ENCODE measurements at places on chromosomes 7 and 10. TPM values are rescaled to one million over a fixed set of nuclear protein-coding genes. Genes with fewer than 3 reads are reported as not detected.

CHST15 gene
- total RNA-seq, result 16.4 TPM

CD36 gene
- 4.3 TPM for total RNA-seq

NXPH1 gene
- not detected for total RNA-seq

TUBB8 gene
- not detected for total RNA-seq

PALD1 gene
- 0.32 TPM for total RNA-seq

CPN1 gene
- total RNA-seq, result not detected

ARL3 gene
- 5.5 TPM for total RNA-seq

ACTL6B gene
- not detected for total RNA-seq

NPY4R gene
- total RNA-seq, result not detected

DENND11 gene
- total RNA-seq, result 5.6 TPM

MYOZ1 gene
- 0.32 TPM for total RNA-seq

OR2A12 gene
- not detected for total RNA-seq

FAM25C gene
- not detected for total RNA-seq

ACSM6 gene
- total RNA-seq, result not detected

PRF1 gene
- total RNA-seq, result not detected

FAM25G gene
- total RNA-seq, result not detected

GJC3 gene
- total RNA-seq, result not detected

GRK5 gene
- 16.0 TPM for total RNA-seq

FKBP6 gene
- not detected for total RNA-seq

TMEM176A gene
- not detected for total RNA-seq

H2BK1 gene
- total RNA-seq, result not detected

TRPV5 gene
- total RNA-seq, result not detected

IKZF1 gene
- not detected for total RNA-seq

PNLIPRP3 gene
- not detected for total RNA-seq

BTBD16 gene
- total RNA-seq, result not detected

ITPRID1 gene
- not detected for total RNA-seq

PON1 gene
- not detected for total RNA-seq

ALOX5 gene
- not detected for total RNA-seq

HTR5A gene
- not detected for total RNA-seq

THSD7A gene
- total RNA-seq, result 1.6 TPM

HYAL4 gene
- 0.64 TPM for total RNA-seq

DYNC1I1 gene
- 0.43 TPM for total RNA-seq

AUTS2 gene
- 3.9 TPM for total RNA-seq

MYH16 gene
- total RNA-seq, result not detected

LRRD1 gene
- total RNA-seq, result not detected

INTS15 gene
- total RNA-seq, result 16.4 TPM

ECHDC3 gene
- total RNA-seq, result 1.3 TPM

LBX1 gene
- total RNA-seq, result not detected

CYP2E1 gene
- 1.3 TPM for total RNA-seq

PRKCQ gene
- under 0.01 TPM for total RNA-seq

HOXA4 gene
- 0.97 TPM for total RNA-seq

TCAF1 gene
- total RNA-seq, result 66.7 TPM

LMBR1 gene
- total RNA-seq, result 25.1 TPM

ATRNL1 gene
- total RNA-seq, result 8.4 TPM

CYP3A5 gene
- under 0.01 TPM for total RNA-seq

ANKRD22 gene
- not detected for total RNA-seq

MYL7 gene
- not detected for total RNA-seq

ADAP1 gene
- 1.3 TPM for total RNA-seq

All from fibroblast of villous mesenchyme (primary cell).